Right renal cortex interstitium (tissue), 3 donors: ENCODE measurements at places on chromosomes 4 and X. TPM values are rescaled to one million over a fixed set of nuclear protein-coding genes. Genes with fewer than 3 reads are reported as not detected.

GRCh38 chrX:15399962-15400391 is 15.8 kb upstream of the VEGFD start:
- DNase-seq, result no peak

DNA sequence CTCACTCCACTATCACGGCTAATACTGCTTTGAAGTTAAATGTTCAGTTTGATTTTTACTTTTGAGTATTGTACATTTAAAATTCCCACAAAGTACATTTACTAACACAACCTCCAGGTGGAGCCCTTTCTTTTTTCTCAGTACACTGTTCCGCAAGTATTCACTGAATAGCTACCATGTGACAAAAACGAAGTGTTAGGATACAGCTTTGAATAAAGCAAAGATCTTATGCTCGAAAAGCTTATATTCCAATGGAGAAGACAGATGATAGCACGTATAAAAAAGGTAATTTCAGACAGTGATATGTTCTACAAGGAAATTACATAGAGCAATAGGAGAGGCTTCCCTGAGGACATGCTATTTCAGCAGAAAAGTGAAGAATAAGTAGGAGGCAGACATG is 60.7 kb upstream of the ABCG2 start:
- DNase-seq, result no peak

- DNase-seq, result no peak
These were observed 1115.3 kb downstream of the PDHA2 start for GRCh38 chr4:96955226-96955625.

DNA sequence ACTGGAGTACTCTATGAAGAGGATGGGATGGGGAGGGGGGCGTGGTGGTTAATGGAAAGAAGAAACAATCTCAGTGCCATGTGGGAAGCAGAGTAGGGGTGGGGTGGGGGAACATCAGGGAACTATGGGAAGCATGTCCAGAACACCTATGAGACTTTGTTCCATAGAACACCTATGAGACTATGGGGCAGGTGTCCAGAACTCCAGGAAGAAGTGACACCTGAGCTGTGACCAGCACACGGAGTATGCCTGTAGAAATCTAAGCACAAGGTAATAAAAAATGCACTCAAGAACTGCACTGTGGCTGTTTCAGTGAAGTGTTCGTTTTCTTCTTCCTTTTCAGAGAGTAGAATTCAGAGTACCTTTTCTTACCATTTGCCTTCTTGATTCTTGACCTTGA is 704.8 kb upstream of the TENM3 start:
- DNase-seq, result no peak

- no peak for DNase-seq
These were observed 44.7 kb downstream of the PTTG2 start for GRCh38 chr4:38004887-38005286.

DNA sequence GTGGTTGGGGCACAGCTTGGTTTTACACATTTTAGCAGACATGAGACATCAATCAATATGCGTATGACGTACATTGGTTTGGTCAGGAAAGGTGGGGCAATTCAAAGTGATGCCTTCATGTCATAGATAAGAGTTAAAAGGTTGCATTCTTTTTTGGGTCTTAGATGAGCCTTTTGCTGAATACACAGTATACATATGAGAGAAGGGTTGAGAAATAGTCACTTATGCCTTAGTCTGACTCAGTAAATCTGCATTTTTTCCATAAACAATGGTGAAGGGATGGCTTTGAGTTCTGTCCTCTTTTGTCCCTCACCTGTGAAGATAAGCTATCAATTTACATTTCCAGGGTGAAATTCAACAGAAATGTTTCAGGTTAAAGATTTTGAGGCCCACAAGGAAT is 43.9 kb upstream of the UGT2B15 start:
- no peak for DNase-seq

- no peak for DNase-seq
These were observed 398.2 kb upstream of the DIPK2B start for GRCh38 chrX:45598861-45599260.

DNA sequence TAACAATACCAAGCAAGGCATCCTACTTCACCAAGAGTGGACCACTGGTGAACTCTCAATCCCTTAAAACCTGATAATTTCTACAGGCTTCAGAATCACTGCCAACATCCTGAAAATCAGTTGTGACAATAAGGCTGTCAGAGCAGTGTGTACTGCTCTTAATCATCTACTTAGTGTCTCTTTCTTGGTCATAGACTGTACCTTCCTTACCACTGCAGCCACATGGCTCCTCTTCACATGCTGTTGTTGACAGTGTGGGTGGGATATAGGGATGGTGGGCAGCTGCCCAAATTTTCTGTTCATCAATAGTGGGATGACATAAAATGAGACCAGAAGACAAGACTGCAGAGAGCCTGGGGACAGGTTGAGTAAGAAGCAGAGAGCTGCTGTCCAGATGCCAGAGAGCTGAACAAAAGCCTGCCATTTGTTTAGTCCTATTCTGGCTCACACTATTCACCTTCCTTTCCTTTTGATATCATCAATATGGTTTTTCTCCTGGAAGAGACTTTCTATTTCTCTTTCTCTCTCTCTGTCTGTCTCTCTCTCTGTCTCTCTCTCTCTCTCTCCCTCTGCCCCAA is 178.9 kb downstream of the MGST2 start:
- DNase-seq, result no peak

DNA sequence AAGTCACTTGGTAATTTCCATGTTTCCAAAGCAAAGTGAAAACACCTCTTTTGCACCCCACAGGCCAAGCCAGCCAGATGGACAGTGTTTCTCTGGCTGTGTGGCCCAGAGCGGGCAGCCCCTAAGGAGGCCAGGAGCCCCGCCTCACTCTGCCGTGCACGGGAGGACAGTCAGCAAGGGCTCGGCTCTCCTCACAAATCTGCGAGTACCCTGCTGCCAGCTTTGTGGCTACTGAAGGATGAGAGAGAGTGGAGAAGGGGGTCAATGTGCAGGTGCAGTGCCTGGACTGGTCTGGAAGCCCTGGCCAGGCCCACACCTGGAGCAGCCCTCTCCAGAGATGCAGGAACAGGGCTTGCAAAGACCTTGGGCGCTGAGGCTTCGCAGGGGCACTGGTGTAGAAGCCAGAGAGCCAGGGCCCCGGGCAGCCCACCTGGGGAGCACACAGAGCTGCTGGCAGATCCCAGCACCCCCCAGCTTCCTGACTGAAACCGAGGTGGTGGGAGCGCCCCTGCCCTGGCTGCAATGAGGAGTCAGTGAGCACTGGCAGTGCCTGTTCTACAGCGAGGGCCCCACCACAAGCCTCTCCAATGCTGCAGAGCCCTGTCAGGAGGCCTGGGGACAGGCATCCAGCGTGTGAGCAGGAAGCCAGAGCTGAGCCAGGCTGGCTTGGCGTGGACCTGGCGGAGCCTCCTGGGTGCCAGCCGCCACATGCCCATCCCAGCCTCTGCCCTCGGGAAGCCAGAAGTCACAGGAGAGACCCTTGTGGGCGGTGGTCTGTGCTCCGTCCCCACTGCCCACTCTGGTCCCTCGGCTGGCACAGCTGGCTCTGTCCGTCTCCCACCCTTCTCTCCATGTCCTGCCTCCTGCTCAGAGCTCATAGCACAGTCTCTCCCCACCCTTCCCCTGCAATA is 3.9 kb downstream of the SPON2 start:
- no peak for DNase-seq

- DNase-seq, result no peak
These were observed 698.2 kb upstream of the AGA start for GRCh38 chr4:178140326-178140915.

DNA sequence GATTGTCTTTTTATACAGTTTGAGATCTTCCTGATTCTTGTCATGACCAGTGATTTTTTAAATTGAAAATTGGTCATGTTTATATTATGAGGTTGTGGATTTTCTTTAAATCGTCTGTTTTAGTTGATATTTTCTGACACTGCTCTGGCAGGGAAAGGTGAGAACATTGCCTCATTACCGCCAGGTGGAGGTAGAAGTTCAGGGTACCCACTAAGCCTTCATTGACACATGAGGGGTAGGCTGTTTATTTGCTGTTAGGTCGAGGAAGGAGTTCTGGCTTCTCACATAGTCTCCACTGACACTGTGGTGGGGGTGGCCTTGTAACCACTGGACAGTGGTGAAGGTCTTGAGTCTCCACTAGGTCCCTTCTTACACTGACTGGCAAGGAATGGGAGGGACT is 117.6 kb upstream of the GPR101 start:
- no peak for DNase-seq

GRCh38 chr4:61540944-61541343 is 340.8 kb downstream of the ADGRL3 start:
- DNase-seq, result no peak

DNA sequence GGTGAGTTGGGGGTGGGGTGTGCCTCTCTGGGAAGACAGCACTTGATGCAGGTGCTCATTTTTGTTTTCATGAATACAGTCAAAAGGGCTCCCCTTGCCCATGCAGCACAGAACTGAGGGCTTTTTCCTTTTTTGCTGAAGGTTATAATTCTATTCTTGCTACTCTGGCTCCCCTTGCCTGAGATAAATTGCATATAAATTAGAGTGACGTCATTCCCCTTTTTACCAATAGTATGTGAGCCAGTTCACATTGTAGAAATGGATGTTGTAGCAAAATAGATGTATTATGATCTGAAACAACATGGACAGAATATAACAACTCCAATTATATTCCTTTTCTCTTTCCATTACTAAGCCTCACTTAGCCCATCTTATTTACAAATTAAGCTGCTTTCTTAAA is 28.4 kb downstream of the CXorf58 start:
- no peak for DNase-seq

DNA sequence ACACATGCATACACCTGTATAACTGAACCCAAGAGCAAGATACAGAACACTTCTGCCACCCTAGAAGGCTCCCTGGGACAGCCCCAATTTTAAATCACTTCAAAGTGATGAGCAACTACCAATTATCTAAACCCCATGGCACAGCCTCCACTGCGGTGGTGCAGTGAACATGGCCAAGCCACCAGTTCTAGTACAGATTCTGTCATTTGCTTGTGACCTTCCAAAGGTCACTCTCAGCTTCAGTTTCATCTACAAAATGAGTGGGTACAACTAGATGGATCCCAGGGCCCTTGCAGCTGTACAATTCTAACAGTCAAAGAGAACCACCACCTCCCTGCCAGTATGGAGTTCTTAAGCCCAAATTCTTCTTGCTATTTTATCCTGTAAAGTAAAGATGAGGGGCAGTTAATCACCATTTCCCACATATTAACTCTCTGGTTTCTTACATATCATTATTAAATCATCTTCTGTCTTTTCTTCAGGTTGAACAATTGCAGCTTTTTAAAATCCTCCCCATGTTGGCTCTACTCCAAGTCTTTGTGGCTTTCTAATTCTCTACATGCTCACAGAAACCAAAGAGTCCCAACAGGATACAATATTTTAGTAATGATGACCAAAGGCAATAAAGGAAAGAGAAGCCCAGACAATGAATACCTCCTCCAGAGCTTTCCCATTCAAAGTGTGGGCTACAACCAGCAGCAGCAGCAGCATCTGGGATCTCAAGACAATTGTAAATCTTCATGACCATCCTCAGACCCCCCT is 39.0 kb upstream of the GPM6B start:
- DNase-seq, result no peak

GRCh38 chrX:109626637-109627036 is 1.7 kb upstream of the KCNE5 start:
- no peak for DNase-seq

- DNase-seq, result no peak
These were observed 154.9 kb downstream of the ATG4A start for GRCh38 chrX:108246304-108246954.

SPINK2 gene
- not detected for polyA plus RNA-seq

EFHC2 gene
- polyA plus RNA-seq, result 11.1 TPM

FAM236D gene
- polyA plus RNA-seq, result not detected

CPEB2 gene
- polyA plus RNA-seq, result 17.0 TPM

SYTL4 gene
- polyA plus RNA-seq, result 24.9 TPM

GAGE12H gene
- not detected for polyA plus RNA-seq

ZMAT1 gene
- polyA plus RNA-seq, result 32.4 TPM

REELD1 gene
- 0.19 TPM for polyA plus RNA-seq

PALLD gene
- 223 TPM for polyA plus RNA-seq

SPANXN3 gene
- polyA plus RNA-seq, result not detected

SLC39A8 gene
- polyA plus RNA-seq, result 26.0 TPM

STPG2 gene
- polyA plus RNA-seq, result 0.72 TPM

GRID2 gene
- 4.9 TPM for polyA plus RNA-seq

ANOS1 gene
- polyA plus RNA-seq, result 8.4 TPM
